Stromal cell of bone marrow (primary cell): ENCODE measurements at places on chromosomes 13 and 19.

DNA sequence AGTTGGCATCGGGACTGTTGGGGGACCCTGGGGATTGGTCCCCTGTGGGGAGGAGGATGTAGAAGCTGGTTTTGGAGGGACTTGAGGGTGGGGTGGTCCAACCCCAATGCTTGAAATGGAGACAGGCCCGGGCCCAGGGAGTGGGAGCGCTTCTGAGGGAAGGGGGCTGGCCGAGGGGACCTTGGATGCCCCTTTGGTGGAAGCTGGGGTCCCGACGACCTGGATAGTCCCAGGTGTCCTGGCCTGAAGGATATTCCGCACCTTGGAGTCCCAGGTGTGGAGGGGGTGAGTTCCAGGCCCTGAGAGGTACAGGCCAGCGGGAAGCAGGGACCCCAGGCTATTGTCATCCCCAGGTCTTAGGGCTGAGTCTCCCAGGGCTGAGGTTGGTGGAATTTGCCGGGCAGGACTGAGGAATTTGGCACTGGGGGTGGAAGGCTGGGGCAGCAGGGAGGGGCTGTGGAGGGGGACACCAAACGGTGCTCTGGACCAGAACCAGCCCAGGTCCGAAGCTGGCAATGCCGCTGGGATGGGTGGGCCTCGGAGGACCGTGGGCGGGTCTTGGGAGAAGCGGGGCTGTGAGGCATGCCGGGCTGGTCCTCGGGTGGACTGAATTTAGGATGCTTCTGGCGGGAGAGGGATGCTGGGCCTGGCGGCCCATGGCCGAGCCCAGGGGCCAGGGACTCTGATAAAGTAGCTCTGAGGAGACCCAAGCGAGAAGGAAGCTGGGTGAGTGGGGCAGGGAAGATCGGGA lies 1.8 kb downstream of the HDGFL2 start:
- DNase-seq: no peak

- DNase-seq: no peak
Observed at GRCh38 chr19:35562336-35562735, 1.1 kb downstream of the ATP4A start.

- DNase-seq: no peak
Observed at GRCh38 chr19:11174336-11174735, 18.8 kb upstream of the SPC24 start.

GRCh38 chr13:64414381-64414780 lies 2815.8 kb downstream of the PCDH9 start:
- no peak for DNase-seq

- no peak for DNase-seq
Observed at GRCh38 chr19:8413629-8413995, 507 bp downstream of the MARCHF2 start.

GRCh38 chr13:113820813-113821651 lies 42.8 kb downstream of the GAS6 start:
- peak; percentile 93 for DNase-seq

DNA sequence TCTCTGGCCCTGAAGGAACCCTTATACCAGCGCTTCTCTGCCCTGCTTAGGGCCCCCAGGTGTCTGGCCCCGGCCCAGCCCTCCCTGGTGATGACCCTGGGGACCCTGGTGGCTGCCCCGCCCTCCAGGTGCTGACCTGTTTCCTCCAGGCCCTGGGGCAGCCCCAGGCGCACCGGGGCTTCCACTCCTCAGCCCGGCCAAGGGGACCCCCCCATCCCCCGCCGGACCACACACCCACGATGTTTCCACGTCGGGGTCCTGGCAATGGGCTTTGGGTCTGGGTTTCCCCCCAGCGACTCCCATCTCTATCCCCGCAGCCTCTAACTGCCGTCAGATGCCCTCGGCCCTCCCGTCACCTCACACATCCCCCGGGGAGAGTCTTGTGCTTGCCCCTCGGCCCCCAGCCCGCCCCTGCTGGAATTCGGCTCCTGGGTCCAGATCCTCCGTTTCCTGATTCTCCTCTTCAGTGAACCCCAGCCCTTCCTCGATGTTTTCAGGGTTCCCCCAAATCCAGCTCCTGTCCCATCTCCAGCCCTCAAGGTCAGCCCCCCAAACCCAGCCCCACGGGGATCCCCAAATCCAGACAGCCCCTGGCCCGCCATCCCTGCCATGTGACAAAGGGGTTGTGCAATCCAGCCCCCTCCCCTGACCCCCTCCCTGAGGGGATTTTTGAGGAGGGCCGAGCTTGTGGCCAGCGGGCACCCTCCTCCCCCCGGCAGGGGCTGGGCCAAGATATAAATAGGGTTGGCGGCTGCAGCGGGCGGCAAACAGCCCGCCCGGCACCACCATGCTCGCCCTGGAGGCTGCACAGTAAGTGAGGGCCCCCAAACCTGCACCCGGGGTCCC lies at the start of gene SPIB:
TSS of gene SPIB (plus strand) at position 763 of the 846 bp plus-strand sequence. CDS start at position 788, 25 bp downstream.
- no peak for DNase-seq

DNA sequence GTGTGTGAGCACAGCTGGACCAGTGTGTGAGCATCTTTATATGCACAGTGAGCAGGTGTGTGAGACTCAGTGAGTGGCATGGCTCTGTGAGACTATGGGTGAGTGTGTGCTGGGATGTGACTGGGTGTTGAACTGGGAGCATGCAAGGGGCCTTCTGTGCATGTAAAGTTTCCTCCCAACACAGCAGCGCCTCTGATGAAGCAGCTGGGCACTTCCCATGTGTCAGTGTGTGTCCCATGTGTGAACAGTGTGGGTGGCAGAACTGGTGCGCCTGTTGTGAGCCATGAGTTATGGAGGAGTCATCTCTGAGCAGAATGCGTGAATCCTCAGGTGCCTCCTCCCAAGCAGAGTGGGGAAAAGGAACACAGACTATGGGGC lies 24.1 kb downstream of the LGALS16 start:
- no peak for DNase-seq

DNA sequence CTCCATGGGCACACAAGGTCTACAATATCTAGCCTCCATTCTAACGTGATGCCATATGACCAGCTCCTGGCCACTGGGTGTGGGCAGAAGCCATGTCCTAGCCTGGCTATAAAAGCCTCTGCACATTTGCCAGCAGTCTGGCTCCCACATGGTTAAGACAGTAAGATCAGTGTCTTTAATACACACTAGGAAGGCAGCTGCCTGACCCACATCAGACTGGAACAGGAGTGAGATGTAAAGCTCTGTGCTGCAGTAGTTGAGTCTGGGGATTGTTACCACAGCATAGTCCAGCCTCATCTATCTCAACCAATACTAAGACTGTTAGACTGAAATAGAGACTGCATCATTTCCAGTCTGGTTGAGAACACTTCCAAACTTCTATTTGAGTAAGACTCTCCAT lies 533.1 kb downstream of the IRS2 start:
- DNase-seq: no peak

DNA sequence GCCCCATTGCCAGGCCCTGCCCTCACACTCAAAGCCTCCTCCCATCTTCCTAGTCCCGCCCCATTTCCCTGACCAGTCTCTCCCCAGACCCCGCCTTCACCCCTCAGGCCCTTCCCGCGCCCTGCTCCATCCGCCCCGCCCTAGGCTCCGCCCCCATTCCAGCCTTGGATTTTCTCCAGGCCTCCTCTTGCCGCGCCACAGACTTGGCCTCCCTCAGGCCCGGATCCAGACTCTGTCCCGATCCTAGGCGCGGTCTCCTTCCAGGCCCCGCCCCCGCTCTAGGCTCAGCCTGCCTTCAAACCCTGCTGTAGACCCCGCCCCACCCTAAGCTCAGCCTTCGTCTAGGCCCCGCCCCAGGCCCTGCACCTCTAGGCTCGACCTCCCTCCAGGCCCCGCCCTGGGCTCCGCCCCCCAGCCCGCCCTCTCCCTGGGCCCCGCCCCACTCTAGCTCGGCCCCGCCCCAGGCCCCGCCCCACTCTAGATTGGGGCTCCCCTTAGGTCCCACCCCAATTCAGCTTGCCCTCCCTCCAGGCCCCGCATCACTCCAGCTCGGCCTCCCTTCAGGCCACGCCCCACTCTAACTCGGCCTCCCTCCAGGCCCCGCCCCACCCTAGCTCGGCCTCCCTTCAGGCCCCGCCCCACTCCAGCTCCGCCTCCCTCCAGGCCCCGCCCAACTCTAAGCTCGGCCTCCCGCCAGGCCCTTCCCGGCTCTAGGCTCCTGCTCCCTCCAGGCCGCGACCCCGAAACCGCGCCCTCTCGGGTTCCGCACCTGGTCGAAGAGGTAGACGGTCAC lies 18.5 kb downstream of the LMTK3 start:
- DNase-seq: peak; percentile 93

DNA sequence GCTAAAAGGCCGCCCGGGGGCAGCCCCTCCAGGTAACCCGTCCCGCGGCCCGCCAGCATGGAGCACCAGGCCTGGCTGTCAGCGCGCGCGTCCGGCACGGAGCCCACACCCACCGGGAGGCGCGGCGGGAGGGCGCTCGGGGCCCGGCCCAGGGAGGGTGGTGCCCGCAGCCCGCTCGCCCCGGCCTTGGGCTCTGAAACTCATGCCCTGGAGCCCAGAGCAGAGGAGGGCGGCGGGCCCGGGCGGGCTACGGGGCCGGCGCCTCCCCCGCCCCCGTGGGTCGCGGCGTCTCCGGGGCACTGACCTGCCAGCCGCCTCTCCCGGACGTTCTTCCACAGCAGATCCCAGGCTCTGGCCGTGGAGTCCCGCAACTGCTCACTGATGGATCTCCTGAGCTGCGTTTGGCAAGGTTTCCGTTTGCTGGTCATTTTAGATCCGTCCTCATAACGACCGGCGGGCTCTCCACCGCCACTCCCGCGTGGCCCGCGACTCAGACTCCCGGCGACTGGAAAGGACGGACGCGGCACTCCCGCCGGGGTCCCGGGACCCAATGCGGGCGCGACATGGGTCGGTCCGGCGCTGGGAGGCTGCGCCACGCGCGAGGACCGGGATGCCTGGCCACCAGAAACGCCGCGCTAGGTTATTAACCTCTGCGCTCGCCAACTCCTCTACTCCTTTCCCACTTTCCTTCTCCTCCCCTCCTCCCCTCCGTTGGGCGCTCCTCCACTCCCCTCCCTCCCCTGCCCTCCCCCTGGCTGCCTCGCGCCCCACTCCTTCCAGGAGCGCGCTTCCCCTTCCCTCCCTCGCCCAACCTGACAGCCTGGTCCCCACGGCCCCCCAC lies 64.7 kb upstream of the STARD13 start:
- no peak for DNase-seq

DNA sequence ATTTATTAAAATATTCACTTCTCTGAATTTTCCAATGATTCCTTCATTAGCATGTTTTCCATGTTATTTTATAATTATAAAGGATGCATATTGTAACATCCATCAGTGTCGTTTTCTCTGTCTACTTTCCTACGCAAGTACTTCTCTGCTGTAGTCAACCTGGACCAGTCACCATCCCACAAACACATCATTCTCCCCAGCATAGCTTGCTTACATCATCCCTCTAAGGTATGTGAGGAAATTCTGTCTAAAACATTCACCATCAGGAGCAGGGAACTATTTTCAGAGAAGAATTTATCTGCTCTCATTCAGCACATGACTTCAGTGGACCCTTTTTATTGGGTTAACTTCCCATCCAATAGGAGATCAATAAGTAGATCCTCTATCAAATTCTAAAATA lies 806.1 kb upstream of the ARGLU1 start:
- no peak for DNase-seq

DNA sequence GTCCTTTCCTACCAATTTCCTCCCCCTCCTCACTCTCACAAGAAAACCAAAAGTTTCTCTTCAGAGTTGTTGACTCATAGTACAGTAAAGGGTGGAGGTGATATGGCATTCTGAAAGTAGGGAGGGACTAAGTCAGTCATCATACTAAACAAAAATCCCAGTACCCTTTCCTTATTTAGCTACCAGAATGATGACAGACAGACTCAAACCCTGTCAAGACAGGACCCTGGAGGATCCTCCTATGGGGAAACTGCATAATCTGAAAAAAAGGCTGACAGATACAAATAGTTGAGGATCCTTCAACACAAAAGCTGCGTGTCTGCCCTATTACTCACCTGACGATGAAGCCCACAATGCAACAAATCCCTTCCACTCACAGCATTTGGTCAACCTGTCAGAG lies 55.5 kb downstream of the CYSLTR2 start:
- DNase-seq: no peak

GRCh38 chr19:2288338-2288817 lies 6.4 kb upstream of the PEAK3 start:
- DNase-seq: no peak

DNA sequence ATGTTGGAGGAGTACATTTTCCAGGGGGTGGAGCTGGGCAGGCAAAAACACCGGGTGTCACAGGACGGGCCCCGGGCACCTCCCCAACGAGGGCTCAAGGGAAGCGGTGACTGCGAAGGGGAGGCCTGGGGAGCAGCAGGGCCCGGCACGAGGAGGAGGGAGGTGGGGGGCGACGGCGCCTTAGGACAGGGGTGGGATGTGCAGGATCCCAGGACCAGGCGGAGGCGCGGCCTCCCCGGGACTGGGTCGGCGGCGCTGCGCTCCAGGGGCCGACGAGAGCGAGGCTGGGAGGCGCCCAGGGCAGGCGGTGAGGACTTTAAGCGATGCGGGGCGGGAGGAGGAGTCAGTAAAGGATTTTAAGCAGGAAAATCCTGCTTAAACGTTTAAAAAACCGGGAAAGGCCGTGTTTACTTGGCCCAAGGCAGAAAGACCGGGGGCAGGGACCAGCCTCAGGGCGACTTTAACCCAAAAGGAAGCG lies 427 bp downstream of the ZNF160 start:
- DNase-seq: peak; percentile 11

- no peak for DNase-seq
Observed at GRCh38 chr19:1884291-1884718, 991 bp downstream of the ABHD17A start.

GRCh38 chr13:55517312-55517711 lies 1623.4 kb upstream of the PRR20A start:
- no peak for DNase-seq

DNA sequence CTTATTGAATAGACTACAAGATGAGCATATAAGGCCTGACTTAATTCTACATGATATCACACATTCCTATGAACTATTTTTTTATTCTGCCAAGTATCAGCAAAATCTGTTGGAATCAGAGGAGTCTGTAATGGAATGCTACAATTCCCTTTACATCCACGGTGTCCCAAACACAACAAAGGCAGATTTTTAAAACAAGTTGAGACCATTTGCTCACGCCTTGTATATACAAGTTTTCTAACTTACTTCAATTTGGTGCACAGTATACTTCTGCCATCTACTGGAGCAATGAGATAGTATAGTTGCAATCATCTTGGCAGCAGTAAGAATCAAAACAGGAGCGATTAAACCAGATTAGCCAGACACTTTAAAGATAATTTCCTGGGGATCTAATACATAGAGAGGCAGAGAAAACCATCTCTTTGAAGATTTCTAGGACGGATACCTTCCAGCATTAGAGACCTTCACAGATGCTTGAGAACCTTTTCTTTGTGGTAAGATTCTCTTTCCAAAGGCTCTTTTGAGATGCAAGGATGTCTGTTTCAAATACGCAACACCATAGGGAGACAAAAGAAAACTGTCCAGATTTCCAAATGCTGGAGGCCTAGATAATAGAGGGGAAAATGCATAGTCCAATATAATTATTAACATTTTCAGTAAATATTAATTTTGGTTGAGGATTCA lies 302.0 kb upstream of the MIR17HG start:
- no peak for DNase-seq

- DNase-seq: no peak
Observed at GRCh38 chr19:21559444-21559843, 54.0 kb downstream of the ZNF429 start.

- no peak for DNase-seq
Observed at GRCh38 chr19:7739211-7739755, 7.4 kb upstream of the CLEC4G start.

GRCh38 chr19:2462635-2463421 lies 6.1 kb upstream of the LMNB2 start:
- peak; percentile 98 for DNase-seq
